ENCODE measurements at places on chromosomes 16 and 17. TPM values are rescaled to one million over a fixed set of nuclear protein-coding genes. Genes with fewer than 3 reads are reported as not detected.

DNA sequence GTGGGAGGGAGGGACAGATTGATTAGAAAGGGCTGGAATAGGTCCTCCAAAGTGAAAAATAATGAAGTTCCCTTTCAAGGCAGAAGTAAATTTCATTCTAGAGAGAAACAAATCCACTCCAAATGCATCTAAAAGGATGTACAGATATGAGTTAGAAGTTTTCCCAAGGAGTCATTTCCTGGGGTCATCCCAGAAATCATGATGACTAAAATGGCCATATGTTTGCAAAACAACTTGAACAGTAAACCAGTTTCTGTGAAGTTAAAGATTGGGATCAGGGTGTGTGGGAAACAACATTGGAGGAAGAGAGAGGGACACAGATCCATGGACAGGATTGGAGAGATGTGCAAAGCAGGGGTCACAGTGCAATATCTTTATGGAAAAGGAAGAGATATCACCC lies 32.5 kb upstream of the ARHGAP44 start:
- no peak for DNase-seq

PERCC1 gene
- not detected for total RNA-seq

DNA sequence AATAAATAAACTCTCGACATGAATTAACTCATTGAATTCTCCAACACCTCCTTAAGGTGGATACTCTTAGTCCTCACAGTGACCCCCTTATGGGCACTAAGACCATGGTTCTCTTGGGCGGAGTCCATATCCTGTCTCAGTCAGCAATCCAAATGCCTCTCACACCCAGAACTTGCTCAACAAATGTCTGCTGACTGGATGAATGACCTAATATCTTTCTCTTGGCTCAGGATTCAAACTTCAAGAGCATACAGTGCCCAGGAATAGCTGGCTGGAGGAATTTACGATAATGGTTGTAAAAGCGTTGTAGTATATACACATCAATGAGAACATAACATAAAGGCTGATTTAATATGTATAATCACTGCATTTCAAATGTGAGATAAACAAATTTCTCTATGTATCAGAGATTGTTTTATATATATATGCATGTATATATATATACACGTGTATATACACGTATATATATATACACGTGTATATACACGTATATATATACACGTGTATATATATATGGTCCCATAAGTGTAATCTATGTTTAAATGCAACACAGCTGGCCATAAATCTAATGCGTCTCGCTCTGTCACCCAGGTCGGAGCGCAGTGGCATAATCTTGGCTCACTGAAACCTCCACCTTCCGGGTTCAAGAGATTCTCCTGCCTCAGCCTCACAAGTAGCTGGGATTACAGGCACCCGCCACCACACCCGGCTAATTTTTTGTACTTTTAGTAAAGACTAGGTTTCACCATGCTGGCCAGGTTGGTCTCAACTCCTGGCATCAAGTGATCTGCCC lies 6.5 kb upstream of the UBB start:
- no peak for DNase-seq

CIBAR2 gene
- not detected for total RNA-seq

- no peak for DNase-seq
These were observed 19.8 kb upstream of the FAM83G start for GRCh38 chr17:19024101-19025078.

- DNase-seq, result peak; percentile 75
These were observed 7.6 kb downstream of the RHBDF2 start for GRCh38 chr17:76493505-76494167.

ENPP7 gene
- 0.09 TPM for total RNA-seq

GRCh38 chr16:22161999-22162655 lies at the start of gene SDR42E2:
TSS of gene SDR42E2 (plus strand) at chr16:22162506. CDS start at chr16:22165583, 3,077 bp downstream.
- DNase-seq, result peak; percentile 67

DNA sequence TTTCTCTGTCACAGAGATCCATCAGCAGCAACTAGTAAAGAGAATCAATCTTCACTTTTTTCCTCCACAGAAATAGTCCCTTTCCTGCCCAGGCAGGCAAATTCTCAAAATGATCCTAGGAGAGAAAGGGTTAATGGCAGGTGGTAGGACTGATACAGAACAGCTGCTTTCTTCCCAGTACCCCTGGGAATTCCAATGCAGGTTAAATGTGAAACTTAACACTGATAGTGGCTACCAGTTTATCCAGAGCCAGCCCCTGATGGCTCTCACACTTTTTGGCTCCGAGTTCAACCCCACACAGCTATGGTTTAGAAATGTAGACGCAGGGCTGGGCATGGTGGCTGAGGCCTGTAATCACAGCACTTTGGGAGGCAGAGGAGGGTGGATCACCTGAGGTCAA lies 22.2 kb downstream of the MARVELD3 start:
- DNase-seq, result no peak

Measured in activated CD4-positive, alpha-beta T cell treated with anti-CD3 and anti-CD28 coated beads, Interleukin-2, amount 10 ng/mL, durations not matched to agents 24 days and 14 days (primary cell).